ENCODE measurements at places on chromosomes 16 and 17.

GRCh38 chr17:80807882-80808281 lies 183.8 kb upstream of the CHMP6 start:
- H3K27ac ChIP-seq, result no peak overlapping the region
- H3K36me3 ChIP-seq, result peaks cover 9% of the 10 kb centered on the region
- H3K4me1 ChIP-seq, result peaks cover 9% of the 10 kb centered on the region
- no peak overlapping the region for H3K4me3 ChIP-seq

DNA sequence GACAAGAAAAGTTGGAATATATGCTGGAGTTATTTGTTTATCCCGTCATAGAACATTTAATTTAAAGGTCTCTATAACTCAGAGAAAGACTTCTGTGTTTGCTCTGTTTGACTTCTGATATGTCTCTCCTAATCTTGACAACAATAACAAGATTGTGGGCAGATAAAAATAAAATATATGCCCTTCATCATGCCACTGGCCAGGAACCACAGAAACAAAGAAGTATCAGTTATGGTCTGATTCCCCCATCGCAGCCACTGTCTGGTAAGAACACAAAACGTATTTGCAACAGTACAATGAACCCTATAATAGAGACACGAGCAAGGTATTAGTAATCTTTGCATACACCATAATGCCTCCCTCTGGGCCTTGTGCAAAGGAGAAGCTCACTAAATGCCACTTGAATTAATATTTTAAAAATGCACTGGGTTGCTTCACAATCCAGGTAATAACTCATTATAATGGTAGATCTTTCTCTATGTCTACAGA lies 1498.3 kb downstream of the CDH11 start:
- no peak for DNase-seq
- H3K27ac ChIP-seq, result no peak overlapping the region
- H3K4me1 ChIP-seq, result peaks cover 14% of the 10 kb centered on the region
- no peaks in the 10 kb centered on the region for H3K27me3 ChIP-seq
- no peaks in the 10 kb centered on the region for H3K36me3 ChIP-seq

- H3K36me3 ChIP-seq, result no peaks in the 10 kb centered on the region
- no peaks in the 10 kb centered on the region for H3K27me3 ChIP-seq
- no peak overlapping the region for H3K4me3 ChIP-seq
- H3K4me1 ChIP-seq, result peaks cover 5% of the 10 kb centered on the region
- H3K27ac ChIP-seq, result no peak overlapping the region
- no peak for DNase-seq
Observed at GRCh38 chr17:81252326-81252986, 13.3 kb downstream of the NDUFAF8 start.

GRCh38 chr17:21459536-21459935 lies 83.4 kb downstream of the KCNJ12 start:
- peaks cover 92% of the 10 kb centered on the region for H3K27me3 ChIP-seq
- H3K4me3 ChIP-seq, result no peak overlapping the region
- H3K27ac ChIP-seq, result no peak overlapping the region
- no peaks in the 10 kb centered on the region for H3K36me3 ChIP-seq
- peaks cover 19% of the 10 kb centered on the region for H3K4me1 ChIP-seq

Measured in neural progenitor cell (in vitro differentiated cells).